ENCODE measurements at places on chromosomes 4 and X.

- no peak for DNase-seq
These were observed 2.4 kb upstream of the TADA2B start for GRCh38 chr4:7040765-7041164.

DNA sequence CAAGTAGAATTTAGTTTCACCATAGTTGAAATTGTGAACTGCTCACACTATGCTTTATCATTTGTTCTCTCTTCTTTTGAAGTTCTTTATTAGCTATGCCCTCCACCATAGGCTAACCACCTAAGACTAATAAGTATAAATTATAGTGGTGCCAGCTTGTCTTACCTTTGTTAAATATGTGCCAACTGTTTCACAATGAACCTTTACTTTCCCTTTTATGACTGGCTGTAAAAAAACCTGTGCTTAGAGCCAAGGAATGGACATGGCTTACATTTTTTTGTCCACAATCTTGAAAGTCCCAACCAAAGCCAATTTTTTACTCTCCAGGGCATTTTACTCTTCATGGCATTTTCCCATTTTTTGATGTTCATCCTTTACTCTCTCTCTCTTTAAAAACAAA lies 123.5 kb upstream of the LEF1 start:
- DNase-seq: no peak

DNA sequence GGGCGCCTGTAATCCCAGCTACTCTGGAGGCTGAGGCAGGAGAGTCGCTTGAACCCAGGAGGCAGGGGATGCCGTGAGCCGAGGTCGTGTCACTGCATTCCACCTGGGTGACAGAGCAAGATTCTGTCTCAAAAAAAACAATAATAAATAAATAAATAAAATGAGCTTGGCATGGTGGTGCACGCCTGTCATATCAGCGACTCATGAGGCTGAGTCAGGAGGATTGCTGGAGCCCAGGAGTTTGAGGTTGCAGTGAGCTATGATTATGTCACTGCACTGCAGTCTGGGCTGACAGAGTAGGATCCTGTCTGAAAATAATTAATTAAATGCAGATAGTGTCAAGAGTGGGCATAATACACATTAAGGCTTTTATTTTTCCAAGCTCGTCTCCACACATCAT lies 77.5 kb downstream of the DHRSX start:
- DNase-seq: no peak

DNA sequence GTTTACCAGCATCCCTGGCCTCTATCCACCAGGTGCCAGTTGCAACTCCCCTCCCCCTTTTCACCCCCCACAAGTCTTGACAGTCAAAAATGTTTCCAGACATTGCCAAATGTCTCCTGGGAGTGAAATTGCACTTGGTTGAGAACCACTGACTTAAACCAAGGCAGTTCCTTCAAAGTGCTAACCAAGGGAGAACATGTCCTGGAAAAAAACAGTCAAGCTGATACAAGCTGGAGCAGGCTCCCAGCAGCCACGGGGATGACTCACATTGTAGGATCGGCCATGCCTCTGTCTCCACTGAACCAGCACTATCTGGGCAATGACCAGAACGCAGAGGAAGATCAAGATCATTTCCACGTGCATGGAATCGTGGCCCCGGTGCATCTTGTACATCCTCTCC lies 11.4 kb downstream of the RNF175 start:
- peak; percentile 40 for DNase-seq

DNA sequence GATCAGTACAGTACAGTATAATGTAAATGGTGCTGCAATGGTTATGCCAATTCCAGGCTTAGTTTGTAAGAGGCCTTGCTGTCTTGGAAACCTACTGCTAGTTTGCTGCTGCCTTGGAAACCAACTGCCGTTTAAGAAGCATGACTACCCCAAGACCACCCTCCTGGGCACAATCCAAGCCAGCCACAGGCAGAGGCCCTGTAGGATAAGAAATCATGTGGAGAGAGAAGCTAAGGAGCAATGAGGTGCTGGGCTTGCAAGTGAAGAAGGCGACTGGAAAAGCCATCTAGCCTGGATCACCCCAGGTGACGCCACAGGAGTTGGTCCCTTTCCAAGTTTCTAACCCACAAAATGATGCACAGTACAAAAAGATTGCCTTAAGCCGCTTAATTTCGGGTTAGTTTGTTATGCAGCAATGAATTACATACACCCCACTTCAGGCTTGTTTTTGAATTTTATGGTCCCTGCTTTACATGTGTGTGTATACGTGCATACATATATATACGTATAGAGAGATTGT lies 16.9 kb downstream of the ZFP42 start:
- no peak for DNase-seq

- no peak for DNase-seq
These were observed 85.7 kb downstream of the ADRA2C start for GRCh38 chr4:3851881-3852280.

- DNase-seq: no peak
These were observed 20.2 kb downstream of the CNGA2 start for GRCh38 chrX:151754641-151755215.

- DNase-seq: no peak
These were observed 423.3 kb upstream of the TENM3 start for GRCh38 chr4:181819946-181820345.

DNA sequence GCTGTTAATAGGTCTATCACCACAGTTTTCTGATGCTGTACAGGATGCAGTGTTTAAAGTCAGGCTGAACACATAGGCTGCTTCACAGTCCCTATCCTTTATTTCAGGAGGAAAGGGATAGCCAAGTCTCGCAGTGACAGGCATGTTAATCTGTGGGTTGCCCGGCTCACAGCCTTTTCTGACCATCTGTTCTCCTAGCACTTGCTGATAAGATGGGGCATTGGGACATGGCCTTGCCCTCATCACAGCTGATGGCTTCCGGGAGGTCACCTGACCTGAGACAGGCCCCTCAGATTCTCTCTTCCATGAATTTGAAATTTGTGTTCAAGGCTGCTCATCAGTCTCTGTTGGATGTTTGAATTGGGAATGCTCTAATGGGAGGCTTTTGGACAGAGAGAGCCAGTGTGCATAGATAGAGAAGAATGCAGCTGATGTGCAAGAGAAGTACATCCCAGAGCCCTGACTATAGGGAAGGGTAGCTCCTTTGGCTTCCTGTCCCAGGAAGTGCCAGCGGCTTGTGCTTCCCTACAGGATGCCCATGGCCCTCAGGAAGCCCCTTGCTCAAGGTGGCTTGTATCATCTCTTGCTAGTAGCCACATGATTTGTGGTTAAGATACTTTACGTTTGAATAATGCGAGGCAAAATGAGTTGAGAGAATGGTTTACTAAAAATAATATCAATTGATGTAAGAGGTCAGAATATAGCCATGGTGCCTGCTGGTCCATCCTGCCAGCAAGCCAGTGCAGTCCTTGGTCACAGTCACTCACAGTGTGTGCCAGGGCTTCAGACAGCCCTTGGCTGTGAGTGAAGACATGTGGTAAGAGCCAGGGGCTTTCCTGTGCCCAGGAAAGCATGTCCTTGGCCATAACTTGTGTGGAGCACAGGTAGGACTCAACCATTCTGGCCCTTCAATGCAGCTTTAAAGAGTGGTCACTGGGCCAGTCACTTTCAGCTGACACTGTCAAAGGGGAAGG lies 88.6 kb downstream of the TSPAN7 start:
- DNase-seq: no peak

DNA sequence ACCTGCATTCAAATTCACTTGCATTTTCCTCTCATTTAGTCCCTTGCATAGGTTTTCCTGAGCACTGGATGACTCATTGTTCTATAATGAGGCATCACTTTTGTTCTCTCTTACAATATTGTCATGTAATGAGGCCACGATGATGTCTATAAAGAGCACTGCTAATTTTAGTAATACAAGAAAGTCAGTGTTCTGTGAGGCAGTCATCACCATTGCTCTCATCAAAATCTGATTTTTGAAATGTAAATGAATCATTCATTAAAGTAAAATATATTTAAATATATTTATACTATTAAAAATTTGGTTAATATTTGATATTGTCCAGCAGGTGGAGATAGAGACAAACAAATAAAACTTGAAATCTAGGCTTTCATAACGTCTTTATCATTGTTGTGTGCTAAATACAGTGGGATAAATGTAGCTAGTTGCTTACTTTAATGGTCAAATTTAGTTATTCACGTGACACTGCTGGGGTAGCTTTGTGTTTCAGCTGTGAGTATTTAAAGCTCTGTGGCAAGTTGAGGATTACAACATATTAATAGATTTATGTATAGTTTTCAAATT lies 15.4 kb downstream of the HMGB2 start:
- DNase-seq: no peak

DNA sequence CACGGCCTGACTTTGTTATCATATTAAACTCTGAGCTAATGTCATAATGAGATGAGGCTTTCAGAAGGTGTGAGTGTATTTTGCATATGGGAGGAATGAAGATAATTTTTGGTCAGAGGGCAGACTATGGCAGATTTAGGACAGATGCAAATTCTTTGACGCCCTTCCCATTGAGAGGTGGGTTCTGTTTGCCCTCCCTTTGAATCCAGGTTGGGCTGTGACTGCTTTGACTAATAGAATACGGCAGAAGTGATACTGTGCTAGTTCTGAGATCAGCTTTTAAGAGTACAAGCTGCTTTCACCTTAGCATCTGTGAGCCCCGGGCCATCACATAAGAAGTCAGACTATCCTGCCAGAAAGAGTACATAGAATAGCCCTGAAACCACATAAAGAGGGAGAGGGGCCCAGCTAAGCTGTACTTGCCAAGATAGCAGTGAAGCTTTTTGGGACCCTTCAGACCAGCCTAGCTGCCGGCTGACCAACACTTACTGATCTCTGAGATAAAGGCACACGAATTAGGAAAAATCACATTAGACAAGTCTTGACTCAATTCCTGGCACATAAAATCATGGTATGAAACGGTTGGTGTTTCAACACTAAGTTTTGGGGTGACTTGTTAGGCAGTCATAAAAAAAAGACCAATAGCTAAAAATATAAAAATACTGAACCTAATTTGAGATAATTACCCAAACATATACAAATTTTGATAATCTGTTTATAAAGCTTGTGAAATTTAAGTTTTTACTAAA lies 166.7 kb upstream of the SH3RF1 start:
- no peak for DNase-seq

- no peak for DNase-seq
These were observed 347.2 kb upstream of the SPOCK3 start for GRCh38 chr4:167581449-167581965.

- DNase-seq: no peak
These were observed 113.7 kb upstream of the NEXMIF start for GRCh38 chrX:75038925-75039324.

DNA sequence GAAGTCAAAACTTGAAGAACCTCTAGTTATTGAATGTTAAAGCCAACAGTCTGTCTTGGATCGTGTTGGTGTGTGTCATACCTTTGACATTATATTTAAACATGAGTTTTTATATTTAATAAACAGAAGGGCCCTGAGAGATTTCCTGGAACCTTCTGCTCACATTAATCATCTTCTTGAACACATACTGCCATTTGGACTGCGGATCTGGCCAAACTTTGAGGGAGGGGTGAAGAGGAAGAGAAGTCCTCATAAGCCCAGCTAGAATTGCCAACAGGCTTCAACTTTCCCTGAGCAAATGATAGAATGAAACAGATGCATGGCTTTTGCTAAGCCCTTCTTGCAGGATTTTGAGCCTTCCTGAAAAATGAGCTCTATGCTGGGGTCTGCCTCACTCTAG lies 27.4 kb downstream of the CCKAR start:
- no peak for DNase-seq

DNA sequence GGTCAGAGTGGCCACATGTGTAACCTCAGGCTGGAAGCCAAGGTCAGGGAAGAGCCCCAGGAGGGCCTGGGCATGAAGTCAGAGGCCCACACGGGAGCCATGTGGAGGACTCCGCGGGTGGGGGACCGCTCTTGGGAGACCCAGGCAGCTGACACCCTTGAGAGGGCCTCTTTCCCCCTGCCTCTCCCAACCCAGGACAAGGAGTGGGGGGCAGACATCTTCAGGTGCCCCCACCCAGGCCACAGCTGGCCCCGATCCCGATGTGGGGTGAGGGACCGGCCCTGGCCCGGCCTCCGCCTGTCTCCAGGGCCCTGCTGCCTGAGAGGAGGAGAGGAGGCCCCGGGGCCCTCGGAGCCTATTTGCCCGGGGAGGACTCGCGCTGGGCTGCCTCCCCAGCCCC lies 3.1 kb downstream of the PNMA6A start:
- no peak for DNase-seq

GRCh38 chrX:97666890-97667289 lies 783.2 kb downstream of the RPA4 start:
- DNase-seq: no peak

- no peak for DNase-seq
These were observed 177.6 kb upstream of the EDNRA start for GRCh38 chr4:147303174-147303872.

DNA sequence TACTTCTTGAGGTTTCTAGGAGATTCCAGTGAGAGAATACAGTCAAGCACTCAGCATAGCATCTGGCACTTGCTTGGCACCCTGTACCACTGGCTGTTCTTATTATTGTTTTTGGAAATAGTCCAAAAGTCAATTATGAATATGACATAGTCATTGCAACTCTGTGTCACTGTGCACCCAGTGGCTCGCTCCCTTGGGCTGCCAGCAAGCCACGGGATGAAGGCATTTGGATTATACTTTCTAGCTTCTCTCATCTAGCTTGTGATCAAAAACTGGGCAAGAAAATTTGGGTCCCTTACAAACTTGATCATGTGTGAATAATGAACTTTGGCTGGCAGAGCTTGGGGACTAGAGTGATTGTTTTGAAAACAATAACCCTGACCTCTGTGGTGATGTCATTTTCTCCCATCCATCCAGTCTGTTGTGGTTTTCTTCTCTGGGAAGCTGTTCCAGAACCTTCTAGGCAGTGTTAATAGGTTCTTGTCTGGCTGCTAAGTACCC lies 32.7 kb upstream of the LIMCH1 start:
- no peak for DNase-seq

- no peak for DNase-seq
These were observed 250.3 kb upstream of the FAM47A start for GRCh38 chrX:34382416-34382815.

- DNase-seq: no peak
These were observed 597.2 kb downstream of the GALNTL6 start for GRCh38 chr4:172410363-172410762.

GRCh38 chrX:13420545-13421183 lies 100.8 kb upstream of the ATXN3L start:
- DNase-seq: no peak

DNA sequence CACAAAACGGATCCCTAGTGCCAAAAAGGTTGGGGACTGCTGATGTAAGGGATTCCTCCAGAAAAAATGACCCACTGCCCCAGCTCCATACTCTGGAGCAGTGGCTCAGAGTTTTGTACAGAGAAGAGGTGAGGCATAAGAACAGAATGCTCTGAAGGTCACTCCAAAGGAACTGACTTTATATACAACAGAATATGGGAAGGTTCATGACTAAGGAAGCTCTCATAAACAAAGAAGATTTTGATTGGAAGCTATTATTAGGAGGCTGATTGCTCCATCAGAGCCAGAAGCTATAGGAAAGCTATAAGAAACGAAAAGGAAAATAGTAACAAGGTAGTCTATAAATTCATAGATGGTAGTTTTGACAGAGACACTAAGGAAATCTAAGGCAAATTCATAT lies 203.1 kb downstream of the SLC7A11 start:
- no peak for DNase-seq

Data from posterior cingulate gyrus (tissue), 11 donors.